ENCODE measurements at places on chromosomes 7 and 10. TPM values are rescaled to one million over a fixed set of nuclear protein-coding genes. Genes with fewer than 3 reads are reported as not detected.

The SKIDA1 gene
- total RNA-seq: 1.7 TPM

- H3K4me3 ChIP-seq: peak overlapping the region; percentile 2
- H3K27ac ChIP-seq: peak overlapping the region; percentile 96
- peak; percentile 75 for DNase-seq
- peaks cover 29% of the 10 kb centered on the region for H3K4me1 ChIP-seq
- H3K36me3 ChIP-seq: no peaks in the 10 kb centered on the region
These were observed 24.2 kb downstream of the IFIT3 start for GRCh38 chr10:89351780-89352597.

The LRRD1 gene
- not detected for total RNA-seq

The TMEM196 gene
- not detected for total RNA-seq

DNA sequence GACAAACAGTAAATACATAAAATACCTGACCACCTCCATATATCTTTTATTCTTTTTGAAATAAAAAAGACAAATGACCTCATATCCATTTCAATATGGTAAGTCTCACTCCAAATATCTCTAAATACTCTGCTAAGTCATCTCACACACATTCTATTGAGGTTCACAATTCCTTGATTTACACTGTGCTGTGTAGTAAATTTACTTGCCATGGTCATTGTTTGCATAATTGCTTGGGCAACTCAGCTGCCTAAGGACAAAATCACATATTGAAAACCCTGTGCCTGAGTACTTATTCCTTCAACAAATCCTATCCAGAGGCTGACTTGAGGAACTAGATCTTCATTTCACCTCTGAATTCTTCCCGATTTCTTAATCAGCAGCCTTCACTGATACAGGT, 176.4 kb downstream of the THSD7A start:
- no peaks in the 10 kb centered on the region for H3K4me1 ChIP-seq
- H3K27ac ChIP-seq: no peak overlapping the region
- no peak overlapping the region for H3K4me3 ChIP-seq
- DNase-seq: no peak
- no peaks in the 10 kb centered on the region for H3K36me3 ChIP-seq

The SLC26A5 gene
- not detected for total RNA-seq

- H3K36me3 ChIP-seq: no peaks in the 10 kb centered on the region
- H3K27ac ChIP-seq: no peak overlapping the region
- H3K4me1 ChIP-seq: no peaks in the 10 kb centered on the region
- H3K4me3 ChIP-seq: no peak overlapping the region
These were observed 73.0 kb upstream of the CTTNBP2 start for GRCh38 chr7:117946151-117946633.

The FGL2 gene
- total RNA-seq: not detected

GRCh38 chr7:142478479-142479220, 220.8 kb upstream of the PRSS58 start:
- H3K4me3 ChIP-seq: no peak overlapping the region
- DNase-seq: peak; percentile 22
- no peaks in the 10 kb centered on the region for H3K36me3 ChIP-seq

The ZNF487 gene
- 3.9 TPM for total RNA-seq

- H3K4me3 ChIP-seq: no peak overlapping the region
- no peaks in the 10 kb centered on the region for H3K36me3 ChIP-seq
- H3K27ac ChIP-seq: no peak overlapping the region
- DNase-seq: no peak
- no peaks in the 10 kb centered on the region for H3K4me1 ChIP-seq
These were observed 287.7 kb downstream of the IPMK start for GRCh38 chr10:57979956-57980355.

DNA sequence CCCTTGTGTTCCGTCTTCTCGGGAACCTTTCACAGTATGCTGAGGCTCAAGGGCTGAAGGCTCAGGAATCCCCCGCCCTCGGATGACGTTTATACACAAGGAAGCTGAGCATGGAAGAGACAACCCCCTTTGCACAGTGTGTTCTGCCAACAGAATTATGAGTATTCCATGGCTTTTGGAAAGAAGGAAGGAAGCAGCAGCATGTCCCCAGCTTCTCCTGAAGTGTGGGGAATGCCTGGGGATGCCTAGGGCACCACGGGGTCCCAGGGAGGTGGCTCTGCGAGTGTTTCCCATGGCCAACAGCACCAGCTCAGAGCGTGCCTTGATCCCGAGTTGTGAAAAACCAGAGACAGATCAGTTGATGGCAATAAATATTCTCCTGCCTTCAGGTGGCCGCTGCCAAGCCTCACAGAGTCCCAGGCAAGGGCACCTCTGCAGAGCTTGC, 88.8 kb upstream of the DDC start:
- no peak overlapping the region for H3K4me3 ChIP-seq
- H3K36me3 ChIP-seq: no peaks in the 10 kb centered on the region
- DNase-seq: no peak
- H3K27me3 ChIP-seq: no peaks in the 10 kb centered on the region
- no peak overlapping the region for H3K27ac ChIP-seq

DNA sequence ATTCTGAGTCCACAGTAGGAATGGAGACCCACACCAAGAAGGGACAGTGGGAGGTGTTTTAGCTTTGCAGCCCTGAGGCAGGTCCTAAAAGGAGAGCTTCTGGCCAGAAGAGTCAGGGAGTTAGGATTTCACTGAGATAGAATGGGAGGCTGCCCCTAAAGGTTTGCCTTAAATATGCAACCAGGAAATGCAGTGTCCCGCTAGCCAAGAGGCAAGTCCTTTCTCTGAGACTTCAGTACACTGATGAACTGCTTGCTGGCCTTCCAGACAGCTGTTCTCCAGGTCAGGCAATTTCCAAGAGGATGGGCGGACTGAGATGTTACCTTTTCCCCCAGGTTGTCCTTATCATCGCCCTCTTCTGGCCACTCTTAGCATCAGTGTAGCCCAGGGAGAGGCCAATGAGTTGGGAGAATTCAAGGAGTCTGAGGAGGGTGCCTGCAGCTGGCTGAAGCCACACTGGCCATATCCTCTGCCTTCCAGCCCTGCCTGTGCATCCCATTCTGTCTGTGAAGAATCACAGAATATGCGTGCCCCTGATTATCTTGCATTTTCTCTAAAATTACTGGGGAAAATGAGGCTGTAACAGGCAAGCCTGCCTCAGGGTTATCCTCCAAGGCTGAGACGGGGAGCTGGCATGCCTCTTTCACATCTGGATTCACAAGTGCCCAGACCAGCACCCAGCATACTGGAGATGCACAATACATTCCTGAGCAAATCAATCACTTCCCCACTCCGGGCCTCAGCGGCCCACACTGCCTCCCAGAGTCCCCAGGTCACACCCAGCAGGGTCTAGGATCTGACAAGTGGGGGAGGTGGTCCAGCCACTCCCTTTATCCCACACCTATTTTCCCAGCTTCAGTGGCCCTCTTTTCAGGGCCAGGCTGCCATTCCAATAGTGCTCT, 2.4 kb downstream of the TLL2 start:
- H3K36me3 ChIP-seq: no peaks in the 10 kb centered on the region
- H3K4me1 ChIP-seq: peaks cover 29% of the 10 kb centered on the region
- no peak overlapping the region for H3K4me3 ChIP-seq

The SPDYE8 gene
- total RNA-seq: 0.24 TPM

GRCh38 chr7:77888998-77889397, 90.4 kb downstream of the PHTF2 start:
- no peak for DNase-seq
- no peaks in the 10 kb centered on the region for H3K27me3 ChIP-seq
- H3K27ac ChIP-seq: no peak overlapping the region
- peaks cover 5% of the 10 kb centered on the region for H3K4me1 ChIP-seq
- H3K36me3 ChIP-seq: no peaks in the 10 kb centered on the region
- no peak overlapping the region for H3K4me3 ChIP-seq

The GLI3 gene
- total RNA-seq: 0.91 TPM

GRCh38 chr10:122468926-122469781, 7.8 kb downstream of the HTRA1 start:
- no peaks in the 10 kb centered on the region for H3K36me3 ChIP-seq
- H3K4me3 ChIP-seq: no peak overlapping the region
- no peak overlapping the region for H3K27ac ChIP-seq
- peaks cover 15% of the 10 kb centered on the region for H3K4me1 ChIP-seq
- no peaks in the 10 kb centered on the region for H3K27me3 ChIP-seq

DNA sequence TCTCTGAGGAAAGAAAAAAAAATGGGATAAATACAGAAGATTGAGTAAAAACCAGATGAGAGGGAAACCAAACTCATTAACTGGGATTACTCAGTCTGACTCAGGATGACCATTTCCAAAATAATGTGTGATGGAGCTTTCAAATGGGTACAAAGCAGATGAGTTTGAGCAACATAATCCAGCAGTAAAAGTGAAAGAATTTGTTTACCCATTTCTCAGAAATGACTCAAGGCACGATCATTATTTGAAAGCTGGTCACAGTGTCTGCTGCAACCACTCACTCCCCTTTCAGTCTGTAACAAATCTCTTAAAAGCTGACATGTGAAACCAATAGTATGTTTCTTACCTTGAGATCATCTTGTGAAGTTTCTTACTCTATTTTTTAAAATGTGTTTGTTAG, 104.7 kb upstream of the KLF14 start:
- peak; percentile 54 for DNase-seq
- peak overlapping the region; percentile 66 for H3K27ac ChIP-seq
- peaks cover 30% of the 10 kb centered on the region for H3K4me1 ChIP-seq
- no peaks in the 10 kb centered on the region for H3K27me3 ChIP-seq
- H3K36me3 ChIP-seq: no peaks in the 10 kb centered on the region
- H3K4me3 ChIP-seq: no peak overlapping the region

- peaks cover 99% of the 10 kb centered on the region for H3K36me3 ChIP-seq
- H3K4me1 ChIP-seq: peaks cover 22% of the 10 kb centered on the region
- no peaks in the 10 kb centered on the region for H3K27me3 ChIP-seq
- no peak overlapping the region for H3K27ac ChIP-seq
These were observed 44.0 kb downstream of the LAMB1 start for GRCh38 chr7:107958764-107959526.

GRCh38 chr7:37284285-37284684, 164.4 kb downstream of the ELMO1 start:
- H3K27me3 ChIP-seq: no peaks in the 10 kb centered on the region
- H3K4me1 ChIP-seq: no peaks in the 10 kb centered on the region

The DGKI gene
- 1.6 TPM for total RNA-seq

The WEE2 gene
- not detected for total RNA-seq

- H3K36me3 ChIP-seq: no peaks in the 10 kb centered on the region
- H3K27ac ChIP-seq: peak overlapping the region; percentile 92
- H3K27me3 ChIP-seq: no peaks in the 10 kb centered on the region
These were observed 37.8 kb upstream of the LRRC17 start for GRCh38 chr7:102874966-102875365.

The NUDT13 gene
- 0.31 TPM for total RNA-seq

DNA sequence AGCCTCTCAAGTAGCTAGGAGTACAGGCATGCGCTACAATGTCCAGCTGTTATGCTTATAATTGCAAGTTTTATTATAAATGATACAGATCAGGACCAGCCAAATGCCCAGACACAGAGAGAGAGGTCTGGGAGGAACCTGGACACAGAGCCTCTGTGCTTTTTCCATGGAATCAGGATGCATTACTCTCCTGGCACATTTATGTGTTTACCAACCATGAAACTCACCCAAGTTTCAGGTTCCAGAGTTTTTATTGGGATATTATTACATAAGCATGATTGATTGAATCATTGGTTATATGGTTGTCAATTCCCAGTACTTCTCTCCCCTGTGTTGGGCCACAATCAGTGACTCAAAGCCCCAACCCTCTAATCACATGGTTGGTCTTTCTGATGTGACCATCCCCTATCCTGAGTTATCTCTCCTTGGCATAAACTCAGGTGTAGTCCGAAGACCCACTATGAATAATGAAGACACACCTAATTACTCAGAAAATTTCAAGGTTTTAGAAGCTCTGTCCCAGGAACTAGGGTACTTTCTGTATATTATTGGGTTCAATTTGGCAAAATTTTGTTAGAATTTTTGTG, 30.6 kb downstream of the MXI1 start:
- no peak overlapping the region for H3K27ac ChIP-seq
- DNase-seq: no peak
- H3K4me1 ChIP-seq: no peaks in the 10 kb centered on the region
- no peaks in the 10 kb centered on the region for H3K27me3 ChIP-seq
- H3K36me3 ChIP-seq: no peaks in the 10 kb centered on the region
- H3K4me3 ChIP-seq: no peak overlapping the region

- H3K27me3 ChIP-seq: no peaks in the 10 kb centered on the region
- no peaks in the 10 kb centered on the region for H3K36me3 ChIP-seq
- DNase-seq: no peak
- no peak overlapping the region for H3K27ac ChIP-seq
- H3K4me3 ChIP-seq: no peak overlapping the region
These were observed 747.7 kb upstream of the POM121L12 start for GRCh38 chr7:52287698-52288097.

DNA sequence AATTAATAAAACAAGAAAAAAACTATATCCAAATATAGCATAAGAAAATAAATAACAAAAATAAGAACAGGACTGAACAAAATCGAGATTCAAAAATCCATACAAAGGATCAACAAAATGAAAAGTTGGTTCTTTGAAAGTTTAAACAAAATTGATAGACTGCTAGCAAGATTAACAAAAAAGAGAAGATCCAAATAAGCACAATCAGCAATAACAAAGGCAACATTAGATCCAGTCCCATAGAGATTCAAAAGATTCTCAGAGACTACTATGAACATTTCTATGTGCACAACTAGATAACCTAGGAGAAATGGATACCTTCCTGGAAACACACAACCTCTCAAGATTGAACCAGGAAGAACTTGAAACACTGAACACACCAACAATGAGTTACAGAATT, 534.6 kb downstream of the PCDH15 start:
- H3K36me3 ChIP-seq: no peaks in the 10 kb centered on the region
- no peaks in the 10 kb centered on the region for H3K27me3 ChIP-seq
- DNase-seq: no peak
- no peak overlapping the region for H3K4me3 ChIP-seq
- H3K4me1 ChIP-seq: no peaks in the 10 kb centered on the region

The LRIT1 gene
- total RNA-seq: not detected

DNA sequence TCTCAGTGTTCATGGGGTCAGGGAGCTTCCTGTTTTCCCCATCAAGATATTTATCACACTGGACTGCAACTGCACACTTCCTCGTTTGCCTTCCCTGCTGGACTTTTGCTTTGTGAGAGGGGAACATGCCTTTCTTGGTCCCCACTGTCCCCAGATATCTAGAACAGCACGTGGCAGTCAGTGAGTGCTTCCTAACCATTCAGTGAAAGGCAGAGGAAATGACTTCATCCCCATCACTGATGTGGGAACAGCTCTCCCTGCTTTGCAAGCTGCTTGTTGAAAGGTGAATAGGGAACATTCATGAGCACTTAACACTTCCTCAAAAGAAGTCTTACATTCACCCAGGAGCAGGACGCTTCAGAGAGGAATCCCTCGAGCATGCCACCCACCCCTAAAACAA, 135.4 kb downstream of the MYOF start:
- no peak overlapping the region for H3K4me3 ChIP-seq
- H3K36me3 ChIP-seq: peaks cover 96% of the 10 kb centered on the region
- DNase-seq: no peak

The SEM1 gene
- 110 TPM for total RNA-seq
